ENCODE measurements at places on chromosomes 13 and 19.

- DNase-seq, result no peak
Observed at GRCh38 chr13:109213714-109214113, 572.7 kb downstream of the IRS2 start.

DNA sequence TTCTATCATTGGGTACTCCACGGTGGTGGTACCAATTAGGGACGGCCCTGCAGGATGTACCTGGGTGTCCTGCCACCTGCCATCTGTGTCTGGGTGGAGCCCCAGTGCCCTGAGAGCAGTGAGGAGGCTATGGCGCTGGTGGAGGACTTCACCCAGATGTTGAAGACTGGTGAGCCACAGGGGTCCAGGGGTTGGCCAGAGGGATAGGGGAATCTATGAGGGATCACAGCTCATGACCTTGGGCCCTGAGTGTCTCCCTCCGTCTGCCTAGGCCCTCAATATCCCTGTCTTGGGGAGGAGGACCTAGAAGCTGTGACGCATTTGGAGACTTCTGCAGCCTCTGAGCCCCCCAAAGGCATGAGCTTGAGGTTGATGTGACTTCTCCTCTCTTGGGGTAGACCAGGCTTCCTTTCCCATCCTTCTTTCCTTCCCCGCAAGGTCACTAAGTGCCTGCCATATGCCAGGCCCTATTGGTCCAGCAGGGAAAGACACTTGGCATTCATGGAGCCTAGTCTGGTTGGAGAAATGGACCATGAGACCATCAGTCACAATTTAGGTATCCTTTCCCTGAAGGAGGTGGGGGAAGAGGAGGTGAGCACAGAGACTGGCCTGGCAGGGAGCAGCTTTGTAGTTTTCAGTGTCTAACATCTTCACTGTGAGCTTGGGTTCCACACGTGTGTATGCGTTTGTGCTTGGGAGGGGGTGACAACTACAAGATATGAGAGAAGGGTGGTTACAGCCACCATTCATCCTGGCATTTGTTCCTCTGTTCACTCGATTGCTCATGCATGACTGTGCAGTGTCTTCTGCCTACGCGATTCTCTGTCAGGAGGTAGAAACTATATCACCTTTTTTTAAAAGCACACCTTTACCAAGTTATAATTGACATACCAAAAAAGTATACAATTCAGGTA, 5.1 kb upstream of the MZF1 start:
- peak; percentile 61 for DNase-seq

DNA sequence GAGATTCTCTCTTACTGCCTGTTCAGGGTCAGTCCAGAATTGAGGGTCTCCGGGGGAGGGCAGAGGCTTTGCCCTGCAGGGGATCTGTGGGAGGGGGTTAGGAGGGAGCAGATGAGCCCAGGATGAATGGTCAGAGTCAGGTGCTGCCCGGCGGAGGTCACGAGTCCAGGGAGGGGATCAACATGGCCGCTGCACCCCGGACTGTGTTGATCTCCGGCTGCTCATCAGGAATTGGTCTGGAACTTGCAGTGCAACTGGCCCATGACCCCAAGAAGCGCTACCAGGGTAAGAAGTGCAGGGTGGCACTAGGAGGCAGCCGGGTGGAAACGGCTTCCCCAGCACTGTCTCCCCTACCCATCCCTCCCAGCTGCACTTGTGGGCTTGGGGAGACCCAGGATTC, at the start of gene RDH8:
Gene RDH8, plus strand, starts transcription at position 168 of the 400 bp plus-strand sequence. Its CDS starts 15 bp downstream, at position 183.
- no peak for DNase-seq

DNA sequence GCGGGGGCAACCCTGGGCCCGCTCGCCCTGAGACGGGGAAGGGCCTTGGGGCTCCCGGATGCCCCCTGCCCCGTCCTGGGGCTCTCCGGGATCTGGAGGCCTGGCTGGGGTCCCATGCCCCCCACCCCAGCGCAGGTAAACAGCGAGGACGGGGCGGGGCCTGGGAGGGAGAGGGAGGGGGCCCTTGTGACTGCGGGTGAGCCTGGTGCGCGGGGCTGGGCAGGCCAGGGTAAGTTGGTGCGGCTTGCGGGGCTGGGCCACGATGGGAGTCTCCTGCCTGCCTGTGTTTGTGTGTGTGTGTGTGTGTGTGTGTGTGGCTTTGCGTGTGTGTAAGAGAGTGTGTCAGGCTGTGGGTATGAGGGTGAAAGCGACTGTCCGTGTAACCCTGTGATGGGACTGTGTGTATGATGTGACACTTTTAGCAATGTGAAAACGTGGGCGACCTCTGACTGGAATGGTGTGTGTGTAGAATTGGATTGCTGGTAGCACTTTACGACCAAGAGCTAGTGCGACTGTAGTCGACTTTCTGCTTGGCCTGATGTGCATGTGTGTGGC, 426 bp downstream of the KLC3 start:
- DNase-seq, result peak; percentile 17

DNA sequence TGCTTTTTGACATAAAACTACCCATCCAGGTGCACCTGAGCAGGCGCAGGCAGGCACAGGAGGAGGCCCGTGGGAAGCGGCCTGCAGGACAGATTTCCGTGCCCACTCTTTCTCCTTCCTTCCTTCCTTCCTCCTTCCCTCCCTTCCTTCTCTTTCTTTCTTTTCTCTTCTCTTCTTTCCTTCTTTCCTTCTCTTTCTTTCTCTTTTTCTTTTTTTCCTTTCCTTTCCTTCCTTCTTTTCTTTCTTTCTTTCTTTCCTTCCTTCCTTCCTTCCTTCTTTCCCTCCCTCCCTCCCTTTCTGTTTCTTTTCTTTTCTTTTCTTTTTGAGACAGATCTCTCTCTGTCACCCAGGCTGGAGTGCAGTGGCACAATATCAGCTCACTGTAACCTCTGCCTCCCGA, 21.2 kb upstream of the TMEM255B start:
- DNase-seq, result no peak

GRCh38 chr13:107099661-107100060, 531.7 kb upstream of the ARGLU1 start:
- DNase-seq, result no peak

GRCh38 chr19:8017808-8018207, 12.4 kb upstream of the ELAVL1 start:
- DNase-seq, result peak; percentile 40

- no peak for DNase-seq
Observed at GRCh38 chr13:59354665-59355369, 808.9 kb downstream of the DIAPH3 start.

GRCh38 chr19:38318660-38319059, 985 bp upstream of the KCNK6 start:
- no peak for DNase-seq

DNA sequence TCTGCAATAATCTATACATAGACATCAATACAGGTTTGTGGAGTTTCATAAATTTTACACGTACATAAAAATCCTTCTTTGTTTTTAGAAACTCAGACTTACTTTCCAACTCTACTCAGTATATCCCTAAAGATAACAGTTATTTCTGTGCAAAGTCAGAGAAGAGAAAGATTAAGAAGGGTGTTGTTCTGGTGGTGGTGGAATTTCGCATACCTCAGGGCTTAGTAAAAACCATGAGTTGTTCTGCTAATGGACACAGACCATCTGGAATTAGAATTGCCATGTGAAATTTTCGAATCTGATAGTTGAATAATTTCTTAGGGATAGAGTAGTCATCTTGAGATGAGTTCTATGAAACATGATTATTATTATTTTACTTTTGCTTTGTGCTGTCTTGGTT, 102.7 kb downstream of the ZAR1L start:
- DNase-seq, result no peak

GRCh38 chr13:22800526-22801401, 380.0 kb upstream of the SGCG start:
- no peak for DNase-seq

DNA sequence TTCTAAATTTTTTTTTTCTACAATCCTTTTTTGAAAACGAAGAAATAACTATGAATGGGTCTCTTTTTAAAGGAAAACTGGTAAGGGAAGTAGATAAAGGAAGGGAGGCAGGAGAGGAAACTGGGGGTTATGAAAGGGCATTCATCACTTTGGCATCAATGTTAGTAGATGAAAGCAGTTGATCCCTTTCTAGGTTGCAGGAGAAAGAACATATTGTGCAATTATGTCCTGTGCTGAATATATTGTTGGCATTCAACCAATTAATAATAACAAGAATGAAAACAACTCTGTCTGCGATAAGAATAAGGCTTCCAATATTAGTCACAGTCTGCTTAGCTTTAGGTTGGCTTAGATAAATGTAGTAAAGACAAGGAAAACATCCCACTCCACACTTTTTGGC, 796.8 kb upstream of the KLHL1 start:
- no peak for DNase-seq

- no peak for DNase-seq
Observed at GRCh38 chr13:100269837-100270236, 180.9 kb downstream of the PCCA start.

DNA sequence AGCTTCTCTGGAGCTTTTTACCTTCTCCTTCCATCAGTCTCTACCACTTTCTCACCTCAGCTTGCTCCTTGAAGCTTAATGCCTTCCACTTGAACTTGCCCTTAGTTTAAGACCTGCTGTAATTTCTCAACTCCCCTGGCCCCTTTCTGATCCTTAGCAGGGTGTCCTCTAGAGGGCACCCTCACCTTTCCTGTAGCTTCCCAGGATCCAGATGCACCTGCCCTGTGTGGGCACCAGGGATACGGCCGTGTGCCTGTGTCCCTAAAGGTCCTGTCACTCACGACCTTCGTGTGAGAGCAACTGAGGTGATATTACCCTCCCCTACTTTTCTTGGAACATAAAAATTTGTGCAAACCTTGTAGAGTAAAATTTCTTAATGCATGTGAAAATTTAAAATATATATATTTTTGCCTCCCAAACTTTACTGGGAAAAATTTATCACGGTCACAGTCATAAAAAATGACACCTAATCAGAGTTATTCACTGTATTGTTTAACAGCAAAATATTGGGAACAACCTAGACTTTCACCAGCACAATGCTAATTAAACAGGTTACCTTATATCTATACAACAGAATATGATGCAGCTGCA, 46.4 kb downstream of the PSG3 start:
- peak; percentile 13 for DNase-seq

DNA sequence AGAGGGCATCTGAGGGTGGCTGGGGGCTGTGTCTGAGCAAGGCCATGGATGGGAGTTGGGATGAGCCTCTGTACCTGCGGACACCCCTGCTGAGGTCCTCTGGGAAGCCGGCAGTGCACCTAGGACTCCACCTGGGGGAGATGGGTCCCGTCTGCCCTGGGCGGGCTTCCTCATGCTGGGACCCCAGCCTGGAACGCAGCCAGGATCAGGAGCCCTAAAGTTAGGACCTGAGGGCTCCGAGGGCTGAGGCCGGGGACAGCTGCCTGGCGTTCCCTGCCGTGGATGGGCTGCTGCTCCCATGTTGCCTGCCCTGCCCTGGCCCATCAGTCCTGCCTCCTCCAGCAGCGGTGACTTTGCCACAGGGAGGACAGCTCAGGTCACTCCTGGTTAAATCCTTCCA, 26.1 kb downstream of the CRTC1 start:
- DNase-seq, result no peak

DNA sequence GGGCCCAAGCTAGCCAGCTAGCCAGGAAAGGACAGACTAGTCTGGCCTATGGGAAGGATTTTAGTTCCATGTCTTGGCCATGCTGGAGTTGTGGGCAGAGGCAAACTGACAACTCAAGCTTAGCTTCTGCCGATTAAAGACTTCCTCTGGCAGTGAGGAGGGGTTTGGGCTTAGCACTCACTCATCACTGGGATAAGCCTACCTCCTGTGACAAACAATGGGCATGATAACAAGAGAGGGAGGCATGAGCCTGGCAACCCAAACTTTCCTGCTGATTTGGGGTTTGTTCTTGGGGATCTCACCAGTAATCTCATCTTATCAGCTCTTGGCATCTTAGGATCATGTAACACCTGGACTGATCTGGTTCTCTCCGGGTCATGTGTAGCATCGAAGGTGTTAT, 83.6 kb downstream of the KL start:
- DNase-seq, result no peak

- DNase-seq, result no peak
Observed at GRCh38 chr13:33515146-33515545, 229.6 kb upstream of the STARD13 start.

GRCh38 chr13:71593566-71593965, 273.4 kb downstream of the DACH1 start:
- DNase-seq, result no peak

GRCh38 chr13:100490692-100491091, 97.9 kb downstream of the GGACT start:
- no peak for DNase-seq
